ENCODE measurements at places on chromosomes 12 and 14.

- DNase-seq = no peak
Observed at GRCh38 chr12:54504550-54504949, 7.0 kb downstream of the NCKAP1L start.

DNA sequence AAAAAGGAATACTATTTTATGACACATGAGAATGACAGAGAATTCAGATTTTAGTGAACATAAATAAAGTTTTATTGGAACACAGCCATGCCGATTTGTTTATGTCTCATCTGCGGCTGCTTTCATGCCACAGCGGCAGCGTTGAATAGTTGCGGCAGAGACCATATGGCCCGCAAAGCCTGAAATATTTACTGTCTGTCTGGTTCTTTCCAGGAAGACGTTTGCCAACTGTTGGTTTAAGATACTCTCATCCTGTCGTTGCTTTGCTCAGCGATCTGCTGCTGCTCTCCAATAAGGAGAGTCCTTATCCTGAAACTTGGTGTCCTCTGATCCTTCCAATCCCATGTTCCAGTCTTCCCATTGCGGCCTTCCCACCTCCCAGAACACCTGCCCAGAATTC, 89.9 kb downstream of the SLC24A4 start:
- DNase-seq = no peak

DNA sequence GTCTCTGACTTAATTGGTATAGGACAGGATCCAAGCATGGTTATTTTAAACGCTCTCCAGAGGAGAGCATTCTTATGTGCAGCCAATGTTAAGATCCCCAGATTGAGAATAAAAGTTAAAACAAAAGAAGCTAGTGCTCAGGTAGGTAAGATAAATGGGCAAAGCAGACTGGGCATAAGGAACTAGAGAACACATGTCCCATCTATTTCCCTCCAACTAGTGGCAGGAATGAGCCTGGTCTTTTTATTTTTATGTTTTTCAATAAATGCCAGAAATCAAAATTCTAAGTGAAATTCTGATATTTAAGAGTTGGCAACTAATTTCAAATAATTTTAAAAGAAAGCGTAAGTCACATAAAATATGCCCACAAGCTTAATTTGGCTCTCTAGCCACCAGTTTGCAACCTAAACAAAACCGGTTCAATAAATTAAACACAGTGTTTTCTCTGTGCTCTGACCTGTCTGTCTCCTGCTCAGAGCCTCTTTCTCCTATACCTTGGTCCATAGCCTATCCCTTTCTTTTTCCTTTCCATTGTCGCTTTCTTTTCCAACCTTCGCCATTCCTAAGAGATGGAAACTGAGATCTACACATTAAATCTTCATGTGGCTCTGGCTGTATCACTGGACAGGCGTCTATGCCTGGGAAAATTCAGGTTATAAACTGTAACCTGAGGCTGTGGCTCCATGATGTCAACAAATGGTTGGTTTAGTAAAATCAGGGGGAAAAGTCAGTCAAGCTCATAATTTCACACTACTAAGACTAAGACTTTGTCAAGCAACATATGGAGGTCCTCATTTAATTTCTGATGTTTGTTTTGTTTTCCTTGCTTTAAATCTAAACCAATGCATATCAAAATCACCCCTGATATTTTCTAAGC, 5.5 kb downstream of the SLC38A1 start:
- DNase-seq = no peak

DNA sequence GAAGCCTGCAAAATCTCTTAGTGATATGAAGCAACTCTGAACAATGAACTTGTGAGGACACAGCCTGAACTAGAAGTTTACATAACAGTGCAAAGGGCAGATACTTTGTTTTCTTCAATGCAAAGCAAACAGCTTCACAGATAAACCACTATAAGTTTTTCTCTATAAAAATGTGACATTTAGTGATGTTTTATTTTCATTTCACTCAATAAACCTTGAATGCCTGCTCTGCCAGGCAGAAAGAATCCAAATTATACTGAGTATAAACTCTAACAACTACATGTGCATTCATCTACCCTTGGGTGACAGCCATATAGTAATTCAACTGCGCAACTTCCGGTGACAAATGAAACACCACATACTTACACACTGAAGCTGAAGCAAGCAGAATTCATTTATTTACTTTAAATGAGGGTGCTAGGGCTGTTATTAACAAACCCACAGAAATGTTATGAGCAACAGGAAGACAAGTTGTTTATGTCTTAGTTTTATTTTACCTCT, 10.3 kb downstream of the DCP1B start:
- DNase-seq = peak; percentile 75

DNA sequence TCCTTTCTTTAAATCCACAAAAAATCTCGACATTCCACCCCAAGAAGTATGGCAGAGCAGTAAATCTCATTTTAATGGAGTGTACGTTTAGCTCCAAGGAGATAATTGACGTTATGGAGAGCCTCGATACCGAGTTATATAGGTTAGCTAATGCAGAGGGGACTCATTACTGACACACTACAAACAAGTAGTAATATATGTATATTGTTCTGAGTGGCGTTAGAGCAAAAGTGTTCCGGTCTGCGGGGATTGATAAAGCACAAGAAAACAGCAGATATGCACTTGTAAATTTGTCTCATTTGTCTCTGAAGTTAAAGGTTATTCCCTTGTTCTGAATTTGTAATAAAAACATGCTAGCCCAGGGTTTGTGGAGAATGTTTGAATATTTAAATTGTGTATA, 84.1 kb downstream of the BCL11B start:
- DNase-seq = peak; percentile 63

DNA sequence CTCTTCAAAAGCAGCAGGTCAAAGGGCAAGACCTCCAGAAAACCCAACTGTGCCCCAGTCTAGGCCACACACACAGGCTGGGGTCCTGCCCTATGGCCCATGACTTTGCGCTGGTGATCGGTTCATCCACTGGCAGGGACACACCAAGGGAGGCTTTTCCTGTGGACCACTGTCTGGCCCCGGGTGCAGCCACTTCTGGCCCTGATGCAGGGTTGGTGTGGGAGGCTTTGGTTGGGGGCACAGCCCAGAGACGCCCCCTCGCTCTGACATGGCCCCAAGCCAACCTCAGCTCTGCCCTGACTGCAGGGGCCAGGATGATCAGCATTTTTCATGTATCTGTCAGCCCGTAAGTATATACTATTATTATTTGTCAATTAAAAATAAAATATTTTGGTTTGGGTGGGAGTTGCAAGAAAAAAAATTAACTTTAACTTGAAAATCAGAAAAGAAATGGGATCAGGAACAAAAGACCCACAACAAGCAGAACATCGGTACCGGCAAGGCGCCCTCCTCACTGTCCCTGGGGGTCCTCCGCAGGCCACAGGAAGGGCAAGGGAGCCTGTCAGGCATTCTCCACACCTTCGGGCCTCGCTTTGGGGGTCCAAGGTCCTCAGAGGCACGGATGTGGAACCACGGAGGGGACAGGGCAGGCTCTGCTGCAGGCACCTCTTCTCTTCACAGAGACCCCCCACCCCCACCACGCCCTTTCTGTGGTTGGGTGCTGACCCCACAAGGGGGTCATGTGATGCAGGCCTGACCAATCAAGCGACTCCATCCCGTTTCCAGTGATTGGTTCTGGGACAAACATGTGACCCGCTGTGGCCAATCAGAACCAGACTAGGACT, 181.5 kb upstream of the SFSWAP start:
- no peak for DNase-seq

DNA sequence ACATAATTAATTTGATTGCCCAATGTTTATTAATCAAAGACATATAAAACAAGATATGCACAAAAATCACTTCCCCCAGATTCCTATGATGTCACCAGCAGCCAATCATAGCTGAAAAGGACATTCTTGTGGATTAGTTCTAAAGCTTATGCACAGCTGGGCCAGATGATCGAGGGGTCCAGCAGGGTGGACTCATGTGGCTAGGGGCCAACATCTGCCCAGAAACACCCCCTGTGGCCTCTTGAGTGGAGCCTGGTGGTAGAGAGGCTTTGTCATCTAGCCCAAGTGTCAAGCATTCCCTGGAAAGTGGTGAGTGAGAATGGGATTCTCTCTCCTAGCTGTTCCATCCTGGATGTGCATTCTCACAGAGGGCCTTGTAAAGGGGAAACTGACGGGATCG, 590.0 kb downstream of the BCL11B start:
- DNase-seq = no peak

DNA sequence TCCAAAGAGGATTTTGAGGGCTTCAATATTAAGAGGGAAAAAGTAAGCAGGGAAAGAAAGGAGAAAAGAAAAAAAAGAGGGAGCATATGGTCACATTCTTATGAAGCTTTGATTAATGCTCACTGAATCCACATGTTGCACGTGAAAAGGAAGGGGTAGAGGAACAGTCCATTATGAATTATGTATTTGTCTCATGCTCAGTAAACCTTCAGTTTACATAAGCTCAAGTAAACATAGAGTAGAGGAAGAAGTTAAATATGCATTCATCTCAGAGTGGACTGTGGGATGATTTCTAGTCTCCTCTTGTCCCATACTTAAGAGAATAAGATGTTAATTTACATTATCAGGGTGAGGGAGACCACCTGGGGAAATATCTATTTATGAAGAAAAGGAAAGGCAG, 334.5 kb downstream of the IPO8 start:
- DNase-seq = no peak

DNA sequence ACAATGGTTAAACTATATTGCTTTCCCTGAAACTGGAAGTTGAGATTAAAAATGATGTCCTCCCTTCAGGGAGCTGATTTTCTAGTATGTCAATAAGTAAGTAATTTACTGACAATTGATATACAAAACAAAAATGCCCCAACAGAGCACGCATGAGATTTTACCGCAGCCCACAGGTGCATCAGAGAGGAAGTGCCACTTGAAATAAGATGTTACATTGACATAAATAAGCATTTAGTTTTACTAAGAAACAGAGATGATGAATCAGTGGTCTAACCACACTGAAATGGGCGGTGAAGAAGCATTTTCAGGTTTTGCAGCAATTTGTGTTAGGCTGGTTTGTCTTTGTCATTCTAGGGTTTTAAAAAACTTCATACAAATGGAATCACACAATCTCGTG, 8.8 kb upstream of the CLECL1 start:
- DNase-seq = peak; percentile 89

GRCh38 chr14:36944307-36945010, 227.9 kb downstream of the SLC25A21 start:
- no peak for DNase-seq

DNA sequence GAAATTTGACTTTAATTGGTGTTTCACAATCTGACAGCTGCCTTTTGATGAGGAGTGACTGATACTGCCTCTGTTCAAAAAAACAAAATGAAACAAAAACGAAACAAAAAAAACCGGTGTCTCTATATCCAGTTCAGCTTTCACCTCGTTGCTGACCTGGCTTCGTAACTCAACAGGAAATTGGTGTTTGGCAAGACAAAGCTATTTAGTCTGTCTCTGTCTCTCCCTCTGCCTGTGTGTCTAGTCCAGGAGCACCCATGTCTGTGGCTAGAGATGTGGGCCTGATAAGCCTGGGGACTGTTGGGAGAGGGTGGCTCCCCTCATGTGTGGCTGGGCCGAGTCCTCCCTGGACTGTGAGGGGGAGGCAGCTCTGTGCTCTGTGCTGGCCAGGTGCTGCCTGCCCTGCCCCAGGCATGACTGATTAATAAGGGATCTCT, 11.3 kb downstream of the CACNA1C start:
- peak; percentile 37 for DNase-seq

GRCh38 chr12:78145398-78145797, 314.7 kb downstream of the NAV3 start:
- DNase-seq = no peak

All from activated CD4-positive, alpha-beta T cell treated with anti-CD3 and anti-CD28 coated beads, Interleukin-2, Interleukin-6, amounts not matched to agents 100 ng/mL and 50 ng/mL, durations not matched to agents 16 hours and 8 hours (primary cell).